ENCODE measurements at places on chromosomes 1 and 21.

- no peak for DNase-seq
Observed at GRCh38 chr1:44812822-44813543, 4.7 kb downstream of the BTBD19 start.

DNA sequence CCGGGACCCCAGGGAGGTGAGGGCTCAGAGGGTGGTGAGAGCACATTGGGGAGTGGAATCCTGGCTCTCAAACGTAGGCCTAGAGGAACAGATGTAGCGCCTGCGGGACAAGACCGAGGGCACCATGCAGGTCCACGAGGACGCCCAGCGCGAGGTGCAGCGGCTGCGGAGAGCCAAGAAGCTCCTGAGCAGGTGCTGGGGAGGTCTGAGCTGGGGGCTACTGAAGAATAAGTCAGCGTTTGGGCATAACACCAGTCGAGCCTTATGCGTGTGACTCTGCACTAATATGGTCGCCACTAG, 2.6 kb upstream of the NBPF3 start:
- DNase-seq = no peak

GRCh38 chr1:184025242-184025675, 12.3 kb downstream of the COLGALT2 start:
- no peak for DNase-seq

- no peak for DNase-seq
Observed at GRCh38 chr1:203526572-203526971, 32.6 kb downstream of the OPTC start.

GRCh38 chr1:95118710-95119109, 1.6 kb downstream of the TLCD4 start:
- DNase-seq = no peak

- no peak for DNase-seq
Observed at GRCh38 chr1:212853658-212854057, 4.4 kb upstream of the FLVCR1 start.

GRCh38 chr1:6958407-6959030, 173.3 kb downstream of the CAMTA1 start:
- DNase-seq = no peak

GRCh38 chr1:231964961-231965360, 338.4 kb downstream of the DISC1 start:
- no peak for DNase-seq

GRCh38 chr1:11559591-11559970, 80.6 kb downstream of the DISP3 start:
- no peak for DNase-seq

GRCh38 chr1:19360016-19360415, 47.9 kb downstream of the SLC66A1 start:
- DNase-seq = no peak

DNA sequence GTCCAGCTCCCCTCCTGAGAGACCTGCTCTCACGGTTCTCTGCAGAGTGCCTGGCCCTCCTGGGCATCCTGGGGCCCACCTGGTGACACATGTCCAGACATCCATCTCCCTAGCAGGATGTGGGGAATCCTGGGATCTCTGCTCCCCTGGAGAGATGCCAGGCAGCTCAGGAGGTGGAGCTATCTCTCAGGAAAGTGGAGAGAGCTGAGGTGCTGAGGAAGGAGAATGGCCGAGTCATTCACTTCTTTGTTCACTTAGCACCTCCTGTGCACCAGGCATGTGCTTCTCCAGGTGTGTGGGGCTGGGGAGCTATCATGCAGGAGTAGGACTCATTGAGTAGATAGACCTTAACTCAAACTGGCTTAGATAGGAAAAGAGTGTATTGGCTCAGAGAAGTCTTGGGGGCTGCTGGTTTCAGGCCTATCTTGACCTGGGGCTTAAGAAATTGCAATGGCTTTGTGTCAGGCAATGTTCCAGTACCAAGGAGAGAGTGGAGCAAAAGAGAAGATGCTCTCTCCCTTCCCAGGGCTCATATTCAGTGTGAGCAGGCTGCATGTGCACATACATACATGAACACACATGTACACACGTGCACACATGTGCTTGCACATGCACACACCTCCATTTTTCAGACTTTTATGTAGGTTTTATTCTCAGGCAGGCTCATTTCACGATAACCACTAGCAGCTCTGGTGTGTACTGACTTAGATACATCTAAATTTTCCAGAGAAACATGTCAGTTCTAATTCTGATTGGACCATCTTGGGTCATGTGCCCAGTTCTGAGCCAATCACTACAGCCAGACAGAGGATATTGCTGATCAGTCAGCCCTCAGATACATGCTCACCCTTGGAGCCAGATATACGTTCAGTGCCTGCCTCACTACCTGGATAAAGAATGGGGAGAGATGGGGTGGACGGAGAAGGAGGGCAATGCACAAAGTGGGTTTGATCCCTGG, 437.6 kb downstream of the PTPRU start:
- no peak for DNase-seq

DNA sequence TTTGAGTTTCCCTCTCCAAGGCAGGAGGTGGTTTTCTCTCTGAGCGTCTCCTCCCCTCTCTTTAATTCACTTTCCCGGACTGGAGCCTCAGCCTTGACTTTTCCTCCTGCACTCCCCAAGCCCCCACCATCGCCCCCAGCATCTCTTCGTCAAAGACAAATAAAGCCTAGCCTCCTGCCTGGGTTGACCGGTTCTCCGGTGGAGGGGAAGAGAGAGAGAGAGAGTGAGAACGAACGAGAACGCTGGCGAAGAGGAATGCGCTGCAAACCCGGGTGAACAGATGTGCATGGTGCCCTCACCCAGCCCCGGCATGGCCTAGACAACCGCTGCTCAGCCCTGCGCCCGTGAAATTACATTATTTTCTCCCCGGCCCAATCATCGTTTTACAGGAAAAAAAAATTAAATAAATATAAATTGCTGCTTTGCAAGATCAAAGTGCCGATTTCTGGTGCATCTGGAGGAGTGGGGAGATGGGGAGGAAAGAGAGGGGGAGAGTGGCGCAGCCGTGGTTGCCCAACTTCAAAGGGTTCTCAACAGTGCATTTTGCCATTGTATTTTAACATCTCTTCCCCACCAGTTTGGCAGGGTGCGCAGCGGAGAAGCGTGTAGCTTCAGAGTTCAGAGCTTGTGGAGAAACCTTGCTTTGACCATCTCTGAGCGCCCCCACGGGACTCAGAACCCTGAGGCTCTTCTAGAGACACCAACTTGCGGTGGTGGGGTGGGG, 11.4 kb upstream of the TBX15 start:
- no peak for DNase-seq

DNA sequence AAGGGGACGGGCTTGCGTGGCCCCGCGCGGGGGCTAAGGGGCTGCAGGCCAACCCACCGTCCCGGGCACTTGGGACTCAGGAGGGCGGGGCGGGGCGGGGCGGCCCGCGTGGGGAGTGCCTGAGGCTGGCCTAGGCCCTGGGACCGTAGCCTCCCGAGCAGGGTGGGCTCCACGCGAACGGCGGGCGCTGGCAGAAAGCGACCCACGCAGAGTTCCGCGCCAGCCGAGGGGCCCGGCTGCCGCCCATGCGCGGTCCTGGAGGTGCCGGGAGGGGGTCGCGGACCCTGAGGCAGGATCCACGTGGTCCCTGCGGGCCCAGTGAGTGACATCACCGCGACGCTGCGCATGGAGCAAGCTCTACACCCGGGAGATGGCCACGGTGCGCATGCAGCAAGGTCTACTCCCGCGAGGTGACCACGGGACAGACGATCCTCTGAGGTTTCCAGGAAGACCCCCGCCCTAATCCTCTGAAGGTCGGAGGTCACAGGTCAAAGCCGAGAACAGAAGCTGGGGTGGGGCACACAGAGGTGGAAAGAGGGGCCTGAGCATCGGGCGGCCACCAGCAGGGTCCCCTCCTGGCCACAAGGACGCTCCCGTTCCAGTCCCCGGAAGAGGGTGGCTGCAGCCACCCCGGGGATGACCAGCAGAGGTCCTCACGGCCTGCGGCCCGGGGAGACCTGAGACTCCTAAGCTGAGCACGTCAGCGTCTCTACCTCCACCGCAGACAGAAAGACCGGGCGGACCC, 13.5 kb upstream of the SLC19A1 start:
- no peak for DNase-seq

DNA sequence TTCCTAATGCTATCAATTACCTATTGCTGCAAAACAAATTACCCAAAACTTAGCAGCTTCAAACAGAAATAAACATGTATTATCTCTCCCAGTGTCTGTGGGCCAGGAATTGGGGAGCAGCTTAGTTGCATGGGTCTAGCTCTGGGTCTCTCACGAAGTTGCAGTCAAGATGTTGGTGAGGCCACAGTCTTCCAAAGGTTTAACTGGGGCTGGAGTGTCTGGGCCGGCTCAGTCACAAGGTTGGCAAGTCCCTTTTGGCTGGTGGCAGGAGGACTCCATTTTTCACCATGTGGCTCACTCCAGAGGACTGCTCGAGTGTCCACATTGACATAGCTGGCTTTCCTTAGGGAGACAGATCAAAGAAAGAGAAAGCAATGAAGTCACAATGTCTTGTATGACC, 5.0 kb upstream of the LRP8 start:
- no peak for DNase-seq

GRCh38 chr1:71780681-71781080, 501.7 kb downstream of the NEGR1 start:
- DNase-seq = no peak

GRCh38 chr1:3631320-3632260, 6.8 kb downstream of the TPRG1L start:
- DNase-seq = no peak

- no peak for DNase-seq
Observed at GRCh38 chr1:15205586-15206346, 41.3 kb upstream of the FHAD1 start.

- DNase-seq = no peak
Observed at GRCh38 chr1:185016880-185017279, 28.5 kb upstream of the RNF2 start.

DNA sequence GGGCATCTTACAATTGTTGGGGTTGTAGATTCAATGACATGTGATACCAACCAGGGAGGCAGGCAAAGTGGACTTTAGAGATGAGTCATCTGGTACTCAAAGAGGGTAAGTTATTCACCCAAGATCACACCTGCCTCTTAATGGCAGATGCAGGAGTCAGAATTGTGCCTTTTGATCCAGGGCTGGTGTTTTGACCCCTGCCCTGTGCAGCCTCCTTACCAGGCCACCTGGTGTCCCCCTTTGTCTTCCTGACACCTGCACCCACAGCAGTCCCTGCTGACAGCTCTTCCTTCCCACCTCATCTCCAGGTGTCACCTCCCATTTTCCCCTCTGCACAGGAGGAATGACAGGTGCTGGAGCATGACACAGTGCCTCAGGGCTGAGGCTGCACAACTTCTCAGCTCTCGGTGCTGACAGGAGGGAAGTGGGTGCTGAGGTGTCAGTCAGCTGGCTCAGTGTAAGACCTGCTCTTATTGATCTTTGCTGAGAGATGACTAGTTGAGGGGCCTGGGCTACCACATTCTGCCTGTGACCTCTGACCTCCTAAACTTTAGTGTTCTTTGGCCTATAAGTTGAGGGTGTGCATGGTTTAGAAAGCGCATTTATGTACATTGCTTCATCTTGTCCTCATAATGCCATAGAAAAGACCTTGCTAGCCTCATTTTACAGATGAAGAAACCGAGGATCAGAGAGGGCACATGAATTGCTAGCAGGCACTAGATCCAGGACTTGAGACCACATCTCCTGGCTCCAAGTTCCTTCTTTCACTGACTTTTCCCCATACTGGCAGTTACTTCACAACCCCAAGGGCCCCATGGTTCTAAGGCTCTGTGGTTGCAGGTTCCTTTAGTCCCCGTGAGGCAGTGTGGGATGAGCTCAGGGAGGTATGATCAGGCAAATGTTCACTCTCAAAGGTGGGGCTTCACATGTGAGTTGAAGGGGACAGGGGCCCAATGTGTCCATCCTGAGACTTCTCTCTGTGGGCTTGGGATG, 31.3 kb downstream of the CACNA1E start:
- DNase-seq = no peak

- DNase-seq = no peak
Observed at GRCh38 chr1:94887603-94888171, 39.2 kb downstream of the CNN3 start.

GRCh38 chr1:165696625-165697100, 1.7 kb downstream of the ALDH9A1 start:
- no peak for DNase-seq

GRCh38 chr1:230149751-230150584, 82.9 kb downstream of the GALNT2 start:
- no peak for DNase-seq

- no peak for DNase-seq
Observed at GRCh38 chr1:68049941-68050878, at the start of gene DIRAS3. Gene DIRAS3, minus strand, starts transcription at chr1:68050627. Its CDS starts 3,330 bp downstream, at chr1:68047297.

DNA sequence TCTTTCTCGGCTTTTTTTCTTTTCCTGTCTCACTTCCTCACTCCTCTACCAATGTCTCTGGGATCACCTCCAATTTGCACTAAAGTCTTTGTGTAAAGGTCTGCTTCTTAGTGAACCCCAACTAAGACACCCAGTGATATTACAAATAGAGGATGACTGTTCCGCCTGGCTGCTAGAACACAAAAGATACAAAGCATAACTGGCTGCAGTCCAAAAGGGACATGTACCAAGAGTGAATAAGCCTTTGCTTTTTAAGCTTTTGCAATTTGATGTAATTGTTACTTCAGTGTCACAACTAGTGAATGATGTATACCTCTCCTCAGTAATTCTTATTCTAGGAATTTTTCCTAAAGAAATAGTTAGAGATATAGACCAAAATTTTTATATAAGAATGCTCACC, 82.8 kb upstream of the BEND5 start:
- no peak for DNase-seq

DNA sequence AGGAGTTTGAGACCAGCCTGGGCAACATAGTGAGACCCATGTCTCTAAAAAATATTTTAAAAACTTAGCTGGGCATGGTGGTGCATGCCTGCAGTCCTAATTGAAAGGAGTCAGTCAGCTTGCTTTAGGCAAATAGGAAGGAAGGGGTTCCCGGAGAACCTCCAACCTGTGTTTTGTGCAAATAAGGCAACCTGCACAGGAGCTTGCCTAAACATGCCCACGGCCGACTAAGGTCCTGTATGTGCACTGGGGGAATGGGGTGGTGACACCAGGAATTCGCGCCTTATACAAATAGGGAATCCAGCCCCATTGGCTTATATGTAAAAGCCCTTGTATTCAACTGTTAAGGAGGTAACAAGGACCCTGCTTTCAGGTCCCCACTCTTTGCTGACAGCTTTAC, 429.2 kb upstream of the ZP4 start:
- no peak for DNase-seq

- peak; percentile 75 for DNase-seq
Observed at GRCh38 chr1:167043752-167044488, 46.3 kb downstream of the GPA33 start.

DNA sequence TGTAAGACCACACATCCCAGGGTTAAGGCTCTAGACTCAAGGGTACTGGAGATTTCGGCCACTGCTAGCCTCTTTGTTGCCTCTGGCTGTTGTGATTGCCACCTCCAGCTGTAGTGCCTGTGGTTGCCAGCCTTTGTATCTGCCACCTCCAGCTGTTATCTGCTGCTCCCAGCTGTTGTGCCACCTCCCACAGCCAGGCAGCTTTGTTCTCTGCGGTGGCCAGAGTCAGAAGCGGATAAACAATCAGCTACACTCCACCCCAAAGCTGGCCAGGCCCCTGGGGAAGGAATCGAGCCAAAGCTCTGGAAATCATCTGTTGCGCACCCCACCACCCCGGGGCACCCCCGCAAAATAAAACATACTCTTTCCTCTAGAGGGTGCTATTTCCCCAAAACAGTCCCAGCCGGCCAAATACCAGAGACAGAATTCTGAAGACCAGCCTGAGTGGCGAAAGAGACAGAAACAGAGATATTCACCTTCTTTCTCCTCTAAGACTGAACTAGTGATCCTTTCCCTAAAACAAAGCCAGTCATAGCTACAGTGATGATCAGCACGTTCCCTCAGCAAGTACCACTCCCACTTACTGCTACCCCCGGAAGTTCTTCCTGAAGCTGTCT, 14.8 kb upstream of the PIGM start:
- DNase-seq = no peak
